ENCODE measurements at places on chromosomes 16 and 17.

DNA sequence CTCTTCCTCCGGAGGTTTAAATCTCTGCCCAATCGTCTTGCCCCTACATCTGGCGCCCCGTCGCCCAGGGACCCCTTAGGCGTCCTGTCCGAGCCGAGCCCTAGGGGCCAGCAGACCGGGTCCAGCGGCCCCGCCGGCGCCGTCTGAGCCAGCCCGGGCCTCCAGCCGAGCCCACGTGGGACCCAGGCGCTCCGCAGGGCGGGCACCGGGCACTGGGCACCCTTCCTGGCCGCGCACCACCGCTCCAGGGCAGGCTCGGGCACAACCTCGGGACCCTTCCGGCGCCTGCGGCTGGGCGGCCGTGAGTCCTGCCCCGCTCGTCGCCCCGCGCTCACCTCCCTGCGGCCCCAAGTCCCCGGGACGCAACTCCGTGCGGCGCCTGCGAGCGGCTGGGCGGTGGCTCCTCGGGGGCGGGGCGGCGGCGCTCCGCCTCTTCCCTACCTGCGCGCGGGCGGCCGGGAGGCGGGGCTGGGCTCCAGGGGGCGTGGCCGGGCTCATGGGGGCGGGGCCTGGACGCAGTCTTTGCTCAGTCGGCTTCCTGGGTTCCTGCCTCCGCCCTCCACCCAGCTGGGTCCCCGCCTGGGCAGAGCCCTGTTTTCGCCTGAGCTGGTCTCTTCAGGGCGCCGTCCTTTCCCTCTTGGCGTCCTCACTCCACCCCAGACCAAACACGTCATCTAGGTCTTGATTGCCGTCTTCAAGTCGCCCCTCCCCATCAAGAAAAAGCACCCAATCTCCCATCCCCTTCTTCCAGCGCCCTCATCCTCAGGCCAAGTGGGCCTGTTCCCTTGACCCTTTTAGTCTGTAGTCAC is at the start of gene RHBDF2:
RHBDF2 (minus strand) TSS at position 406 of the 809 bp plus-strand sequence. CDS start 19,899 bp downstream, outside the sequence.
- DNase-seq = peak; percentile 98

DNA sequence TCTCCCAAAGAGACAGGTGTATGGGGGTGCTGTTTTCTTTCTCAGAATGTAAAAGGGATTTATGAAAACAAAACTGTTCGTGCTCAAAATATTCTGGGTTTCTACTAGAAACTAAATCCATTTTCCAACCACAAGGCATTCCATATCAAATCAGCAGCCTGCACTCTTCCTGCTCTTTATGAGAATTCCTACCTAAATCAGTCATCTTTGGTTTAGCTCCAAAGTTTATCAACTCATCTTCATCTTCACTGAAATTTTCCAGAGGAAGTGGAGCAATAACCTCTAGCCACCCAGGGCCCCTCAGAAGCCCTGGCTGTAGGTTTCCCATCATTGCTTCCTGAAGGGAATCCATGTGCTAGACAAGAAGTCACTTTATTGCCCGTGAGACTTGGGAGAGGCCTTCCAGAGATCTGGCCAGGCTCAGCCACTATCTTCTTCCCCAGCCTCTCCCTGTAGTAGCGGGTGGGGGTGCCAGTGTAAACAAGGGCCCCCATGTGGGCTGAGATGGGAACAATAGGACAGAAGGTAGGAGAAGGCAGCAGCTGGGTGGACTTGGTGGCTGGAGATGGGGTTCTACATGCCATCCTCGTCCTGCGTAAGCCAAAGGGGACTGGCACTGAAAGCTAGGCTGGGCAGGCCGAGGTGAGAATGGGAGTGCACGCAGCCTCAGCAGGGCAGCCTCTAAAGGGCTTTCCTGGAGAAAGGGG is 22.0 kb upstream of the ALDH3A1 start:
- DNase-seq = no peak

DNA sequence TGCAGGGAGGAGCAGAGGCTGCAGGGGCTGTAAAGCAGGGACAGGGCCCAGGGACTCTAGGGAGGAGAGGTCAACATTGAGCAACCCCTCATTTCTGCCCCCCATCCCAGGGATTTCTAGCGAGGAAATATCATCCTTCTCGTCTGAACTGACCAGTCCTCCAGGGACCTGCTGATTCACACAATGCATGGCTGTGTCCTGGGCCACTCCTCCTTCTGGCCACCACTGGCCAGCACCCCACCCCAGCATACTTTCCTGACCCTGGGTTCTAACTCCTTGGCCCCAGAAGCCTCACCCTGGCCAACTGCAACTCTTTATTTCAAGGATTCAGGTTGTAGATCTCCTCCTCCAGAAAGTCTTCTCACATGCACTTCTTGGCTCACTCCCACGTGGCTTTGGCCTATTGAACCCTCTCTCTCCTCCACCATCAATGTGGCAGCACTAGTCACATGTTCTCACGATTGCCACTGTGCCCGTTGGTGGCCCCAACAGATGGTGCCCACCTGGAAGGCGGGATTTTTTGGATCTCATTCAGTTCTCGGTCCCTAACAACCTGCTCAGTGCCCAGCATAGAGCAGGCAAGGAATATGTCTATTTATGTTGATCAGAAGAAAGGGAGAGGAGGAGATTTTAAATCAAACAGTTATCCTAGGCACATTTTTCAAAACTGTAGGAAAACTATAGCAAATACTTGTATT is 41.5 kb downstream of the CUEDC1 start:
- DNase-seq = no peak

DNA sequence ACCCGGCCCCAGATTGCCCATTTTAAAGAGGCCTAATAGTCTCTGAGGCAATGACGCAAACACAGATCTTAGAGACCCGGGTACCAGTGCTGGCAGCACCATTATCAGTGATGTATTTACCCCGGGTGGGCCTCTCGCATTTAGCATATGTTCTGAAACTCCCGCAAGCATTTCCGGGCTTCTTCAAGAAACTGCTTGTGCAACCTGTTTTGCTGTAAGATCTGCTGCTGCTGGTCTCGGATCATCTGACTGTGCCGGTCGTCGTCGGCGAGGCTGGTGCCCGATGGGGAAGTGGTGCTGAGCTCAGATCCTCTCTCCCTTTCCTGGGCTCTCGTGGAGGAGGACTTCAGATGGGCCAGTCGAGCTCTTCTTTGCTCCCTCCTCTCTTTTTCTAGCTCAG is 12.5 kb downstream of the CEP295NL start:
- no peak for DNase-seq

DNA sequence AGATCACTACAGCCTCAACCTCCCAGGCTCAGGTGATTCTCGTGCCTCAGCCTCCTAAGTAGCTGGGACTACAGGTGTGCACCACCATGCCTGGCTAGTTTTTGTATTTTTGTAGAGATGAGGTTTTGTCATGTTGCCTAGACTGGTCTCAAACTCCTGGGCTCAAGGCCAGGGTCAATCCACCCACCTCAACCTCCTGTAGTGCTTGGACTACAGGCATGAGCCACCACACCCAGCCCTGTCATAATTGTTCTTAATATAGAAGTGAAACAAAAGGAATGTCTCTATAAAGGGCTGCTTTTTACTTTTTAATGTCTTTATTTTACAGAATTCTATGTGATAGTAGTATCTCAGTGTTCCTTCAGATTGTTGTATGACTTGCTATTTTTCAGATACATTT is 345.2 kb upstream of the TBX2 start:
- DNase-seq = no peak

DNA sequence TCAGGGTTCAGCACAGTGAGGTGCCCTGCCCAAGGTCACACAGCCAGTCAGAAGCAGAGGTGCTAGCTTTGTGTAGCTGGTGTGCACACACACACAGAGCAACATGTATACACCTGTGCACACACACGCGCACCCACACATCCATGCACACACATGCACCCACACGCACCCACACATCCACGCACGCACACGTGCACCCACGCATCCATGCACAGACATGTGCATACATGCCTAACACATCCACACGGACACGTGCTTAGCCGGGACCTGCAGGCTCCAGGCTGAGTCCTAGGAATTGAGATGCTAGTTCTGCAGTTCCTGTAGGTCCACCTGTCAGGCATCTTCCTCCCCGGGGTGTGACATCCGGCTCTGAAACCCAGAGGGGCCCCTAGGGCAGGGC is 13.0 kb upstream of the DPEP1 start:
- DNase-seq = no peak

GRCh38 chr17:71938340-71939010 is 182.3 kb upstream of the SOX9 start:
- DNase-seq = no peak

- DNase-seq = no peak
Observed at GRCh38 chr16:56689171-56689570, 6.9 kb downstream of the MT1X start.

DNA sequence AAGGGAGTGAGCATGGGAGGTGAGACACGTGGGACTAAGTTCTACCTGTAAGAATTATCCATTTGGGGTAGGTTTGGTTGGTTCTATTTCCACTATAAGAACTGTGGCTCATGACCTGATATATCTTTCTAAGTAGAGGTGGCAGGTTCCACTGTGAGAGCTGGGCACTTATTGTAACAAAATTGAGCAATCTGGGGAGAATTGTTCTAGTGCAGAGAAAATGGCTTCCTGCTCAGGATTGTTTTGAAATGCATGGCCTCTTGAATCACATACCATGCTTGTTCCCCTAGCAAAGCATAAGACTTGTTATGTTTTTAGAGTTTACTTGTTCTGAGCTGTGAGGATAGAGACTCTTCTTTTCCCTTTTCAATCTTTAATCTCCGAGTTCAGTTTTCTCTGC is 125.9 kb downstream of the MAP2K6 start:
- no peak for DNase-seq

DNA sequence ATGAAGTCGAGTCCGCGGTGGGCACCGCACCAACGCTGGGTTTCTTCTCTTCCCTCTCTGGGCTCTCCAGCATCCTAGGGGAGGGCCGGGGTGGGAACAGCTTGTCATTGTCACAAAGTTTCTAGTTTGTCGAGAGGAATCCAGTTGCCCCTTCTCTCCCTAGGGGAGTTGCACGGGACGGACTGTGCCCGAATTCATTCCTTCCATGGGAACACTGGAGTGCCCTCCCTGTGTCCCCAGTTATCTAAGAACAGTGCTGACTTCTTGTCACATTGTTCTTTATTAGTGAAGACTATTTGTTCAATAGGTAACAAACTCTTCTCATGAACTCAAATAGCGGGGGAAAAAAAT is 1.2 kb downstream of the KLHL36 start:
- DNase-seq = no peak

DNA sequence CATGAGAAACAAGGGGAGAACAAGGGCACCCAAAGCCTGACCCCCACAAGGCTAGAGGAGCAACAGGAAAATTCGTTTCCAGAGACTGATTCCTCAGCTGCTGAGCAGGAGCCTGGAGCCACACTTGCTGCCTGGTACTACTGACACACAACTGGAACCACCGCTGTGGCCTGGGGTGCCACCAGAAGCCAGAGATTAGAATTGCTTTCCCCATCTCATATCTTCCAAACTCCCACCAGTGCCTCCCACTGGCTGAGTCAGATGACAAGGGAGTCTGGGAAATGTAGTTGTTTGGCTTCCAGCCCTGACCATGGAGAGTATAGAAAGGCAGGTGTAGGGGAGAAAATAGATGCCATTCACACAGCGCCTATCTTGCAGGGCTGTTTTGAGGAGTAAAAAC is 4.1 kb upstream of the TMEM11 start:
- DNase-seq = no peak

DNA sequence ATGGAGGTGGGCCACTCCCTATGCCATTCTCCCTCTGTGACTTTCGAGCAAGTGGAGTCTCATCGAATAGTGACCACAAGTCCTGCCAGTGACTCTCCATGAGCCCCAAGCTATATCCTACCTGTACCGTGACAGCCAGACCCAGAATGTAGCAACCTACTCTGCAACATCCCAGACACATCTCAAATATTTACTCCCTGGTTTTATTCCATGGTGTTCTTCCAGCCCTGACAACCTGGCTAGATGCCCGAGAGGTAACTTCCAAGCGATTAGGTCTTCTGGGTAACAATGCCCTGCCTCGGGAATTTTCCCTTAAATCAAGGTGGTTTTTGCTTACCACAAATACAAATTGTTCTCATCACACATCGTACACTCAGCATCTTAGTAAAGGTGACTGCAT is 211.7 kb downstream of the ZFHX3 start:
- DNase-seq = no peak

DNA sequence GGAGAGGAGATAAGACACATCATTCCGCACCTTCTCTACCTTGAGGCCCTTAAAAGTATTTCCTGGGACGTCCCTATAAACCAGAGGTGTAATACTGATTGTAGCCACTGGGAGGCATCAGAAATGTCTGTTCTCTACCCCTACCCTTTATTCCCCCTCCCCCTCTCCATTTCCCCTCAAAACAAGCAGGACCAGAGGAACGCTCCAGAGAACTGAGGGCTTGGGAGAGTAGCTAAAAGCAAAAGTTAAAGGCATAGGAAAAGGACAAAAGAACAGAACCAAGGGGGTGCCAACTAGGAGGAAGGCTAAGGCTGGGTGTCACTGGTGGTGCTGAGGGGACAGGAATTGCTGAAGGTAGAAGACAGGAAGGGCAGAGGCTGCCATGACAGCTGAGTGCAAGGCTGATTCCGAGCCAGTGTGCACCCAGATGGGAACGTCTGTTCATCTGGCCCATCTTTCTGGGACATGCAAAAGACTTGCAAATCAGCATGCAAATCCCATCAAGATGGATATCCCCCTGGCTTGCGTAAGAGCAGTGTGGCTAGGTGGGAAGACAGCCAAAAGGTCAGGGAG is 6.7 kb downstream of the CAMTA2 start:
- no peak for DNase-seq

- DNase-seq = no peak
Observed at GRCh38 chr17:51761105-51761504, 397.4 kb downstream of the CA10 start.

DNA sequence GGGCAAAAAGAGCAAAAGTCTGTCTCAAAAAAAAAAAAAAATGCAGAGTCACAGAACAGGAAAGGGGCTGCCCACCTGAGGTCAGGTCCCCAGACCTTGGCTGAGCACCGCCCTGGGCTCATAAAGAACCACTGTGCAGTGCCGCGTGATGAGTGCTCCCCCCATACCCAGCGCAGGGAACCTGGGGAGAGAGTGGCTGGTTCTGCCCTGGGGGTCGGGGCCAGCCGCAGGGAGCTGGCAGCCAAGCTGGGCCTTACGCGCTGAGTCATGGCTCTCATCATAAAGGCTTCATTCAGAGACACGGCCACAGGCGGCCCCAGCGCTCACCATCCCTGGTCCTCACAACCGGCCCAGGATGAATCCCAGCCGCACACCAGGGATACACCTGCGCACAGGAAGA is 80.7 kb downstream of the RAB11FIP4 start:
- no peak for DNase-seq

GRCh38 chr17:73901661-73902415 is 257.6 kb upstream of the SDK2 start:
- DNase-seq = no peak

- no peak for DNase-seq
Observed at GRCh38 chr17:862582-862981, 80.4 kb downstream of the MRM3 start.

- DNase-seq = no peak
Observed at GRCh38 chr16:77761204-77761603, 27.2 kb upstream of the VAT1L start.

Measured in stimulated activated CD8-positive, alpha-beta memory T cell treated with anti-CD3 and anti-CD28 coated beads, Interleukin-2, amount 100 ng/mL, for 1 hour (primary cell).